ENCODE measurements at places on chromosomes 1 and 21. TPM values are rescaled to one million over a fixed set of nuclear protein-coding genes. Genes with fewer than 3 reads are reported as not detected.

DNA sequence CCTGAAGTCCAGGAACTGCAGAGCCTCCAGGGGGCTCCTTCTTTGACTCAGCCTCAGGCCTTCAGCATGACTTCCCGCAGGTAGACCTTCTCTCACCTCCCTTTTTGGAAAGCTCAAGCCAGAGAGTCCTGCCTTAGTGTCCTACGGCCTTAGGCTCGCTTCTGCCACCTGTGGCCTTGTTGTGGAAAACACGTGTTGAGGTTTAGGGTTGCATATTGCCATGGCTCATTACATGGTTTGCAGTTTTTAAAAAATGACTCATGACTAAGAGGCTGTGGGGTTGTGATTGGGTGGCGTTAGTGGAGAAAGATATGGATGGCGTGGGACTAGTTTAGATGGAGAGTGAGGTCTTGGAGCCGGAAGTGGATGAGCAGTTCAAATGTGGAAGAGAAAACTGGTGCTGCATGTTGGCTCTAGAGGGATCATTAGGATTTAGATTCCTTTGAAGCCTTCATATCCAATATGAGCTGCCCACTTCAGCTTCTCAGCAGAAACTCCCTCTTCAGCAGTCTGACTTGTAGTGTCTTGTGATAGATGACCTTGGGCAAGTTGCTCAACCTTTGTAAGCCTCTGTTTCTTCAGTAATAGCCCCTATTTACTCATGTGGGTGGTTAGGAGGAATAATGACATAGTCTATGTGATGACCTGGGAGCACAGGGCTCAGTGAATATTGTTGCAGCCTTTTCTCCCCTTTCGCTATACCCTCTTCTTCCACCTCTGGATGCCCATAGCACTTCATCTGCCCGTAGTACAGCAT lies 6.5 kb upstream of the FGGY start:
- peak; percentile 41 for DNase-seq

DNA sequence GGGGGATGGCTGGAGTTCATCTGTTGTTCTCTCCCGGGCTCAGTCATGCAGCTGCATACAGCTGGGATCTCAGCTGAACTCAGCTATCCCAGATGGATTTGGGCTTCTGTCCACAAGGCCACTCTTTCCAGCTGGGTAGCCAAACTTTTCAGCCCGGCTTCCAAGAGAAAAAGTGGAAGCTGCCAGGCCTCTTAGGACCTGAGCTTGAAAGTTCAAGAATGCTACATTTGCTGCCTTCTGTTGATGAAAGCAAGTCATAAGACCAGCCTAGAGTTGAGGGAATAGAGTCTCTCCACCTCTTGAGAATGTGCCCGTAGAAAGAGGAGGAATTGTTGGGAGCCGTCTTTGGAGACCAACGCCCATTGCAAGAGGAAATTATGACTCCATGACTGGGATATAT lies 95.3 kb downstream of the C1orf21 start:
- DNase-seq: no peak

GRCh38 chr1:6347641-6348487 lies 45.7 kb downstream of the ACOT7 start:
- DNase-seq: peak; percentile 71

DNA sequence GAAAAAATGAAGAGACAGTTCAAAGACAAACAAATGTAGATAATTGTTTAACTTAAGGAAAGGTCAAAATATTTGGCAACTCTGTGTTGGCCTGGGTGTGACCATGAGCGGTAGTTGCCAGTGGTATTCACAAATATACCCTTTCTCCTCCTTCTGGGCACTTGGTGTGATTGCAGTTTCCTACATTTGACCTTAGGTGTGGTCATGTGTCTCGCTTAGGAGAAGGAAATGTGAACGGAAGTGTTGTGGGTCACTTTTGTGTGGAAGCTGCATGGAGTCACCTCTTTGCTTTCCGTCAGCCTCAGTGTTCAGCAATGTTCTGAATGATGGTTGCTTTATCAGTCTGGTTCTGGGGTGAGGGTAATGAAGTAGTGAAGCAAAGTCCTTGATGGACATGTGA lies 3.4 kb upstream of the PCSK9 start:
- DNase-seq: no peak

GRCh38 chr1:205610036-205610435 lies 21.8 kb downstream of the ELK4 start:
- no peak for DNase-seq

DNA sequence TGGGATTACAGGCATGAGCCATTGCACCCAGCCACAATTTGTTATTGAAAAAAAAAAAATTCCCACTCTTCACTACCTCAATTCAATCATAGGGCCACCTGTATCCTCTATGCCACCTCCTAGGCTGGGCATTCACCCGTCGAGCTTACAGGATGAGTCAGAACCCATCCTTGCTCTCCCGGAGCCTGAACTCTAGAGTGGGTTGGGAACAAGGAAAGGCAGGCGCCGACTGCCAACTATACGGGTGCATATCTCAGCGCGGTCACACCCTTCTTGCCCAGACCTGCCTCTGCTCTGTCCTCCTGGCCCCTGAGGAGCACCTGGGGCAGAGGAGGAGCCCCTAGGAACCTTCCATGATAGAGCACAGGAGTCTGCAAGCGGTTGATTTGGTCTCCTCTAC lies 21.4 kb upstream of the LBR start:
- DNase-seq: no peak

- no peak for DNase-seq
These were observed 128.2 kb downstream of the RYR2 start for GRCh38 chr1:237170149-237170548.

DNA sequence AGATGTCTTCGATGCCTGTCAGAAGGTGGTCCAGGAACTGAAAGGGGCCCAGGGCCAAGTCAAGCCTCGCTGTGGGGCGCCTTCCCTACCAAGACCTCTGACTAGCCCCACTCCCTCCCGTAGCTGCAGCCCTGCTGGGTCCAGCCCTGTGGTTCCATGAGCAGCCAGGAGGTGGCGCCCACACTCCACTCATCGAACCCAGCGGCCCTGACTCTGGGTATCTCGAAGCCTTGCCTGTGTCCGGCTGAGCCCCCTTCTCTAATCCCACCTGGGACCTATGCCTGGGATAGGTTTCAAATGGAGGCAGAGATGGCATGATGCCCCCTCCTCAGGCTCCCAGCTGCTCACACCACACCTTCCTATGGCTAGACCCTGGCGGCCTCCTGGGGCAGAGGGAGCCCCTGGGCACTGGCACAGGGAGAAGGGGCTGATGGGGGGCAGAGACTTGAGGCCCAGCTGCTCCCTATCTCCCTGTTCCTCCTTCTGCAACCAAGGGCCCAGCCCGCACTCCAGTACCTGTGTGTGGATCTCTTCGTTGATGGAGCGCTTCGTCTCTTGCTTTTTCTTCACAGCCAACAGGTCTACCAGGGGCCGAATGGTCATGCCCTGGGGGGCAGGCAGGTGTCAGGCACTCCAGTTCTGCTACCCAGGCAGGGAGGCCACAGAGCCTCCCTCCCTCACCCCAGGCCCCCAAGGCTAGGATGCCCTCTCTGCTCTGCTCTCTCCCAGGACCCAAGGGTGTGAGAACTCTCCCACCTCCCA lies 52.0 kb downstream of the SLC9A1 start:
- peak; percentile 86 for DNase-seq

DNA sequence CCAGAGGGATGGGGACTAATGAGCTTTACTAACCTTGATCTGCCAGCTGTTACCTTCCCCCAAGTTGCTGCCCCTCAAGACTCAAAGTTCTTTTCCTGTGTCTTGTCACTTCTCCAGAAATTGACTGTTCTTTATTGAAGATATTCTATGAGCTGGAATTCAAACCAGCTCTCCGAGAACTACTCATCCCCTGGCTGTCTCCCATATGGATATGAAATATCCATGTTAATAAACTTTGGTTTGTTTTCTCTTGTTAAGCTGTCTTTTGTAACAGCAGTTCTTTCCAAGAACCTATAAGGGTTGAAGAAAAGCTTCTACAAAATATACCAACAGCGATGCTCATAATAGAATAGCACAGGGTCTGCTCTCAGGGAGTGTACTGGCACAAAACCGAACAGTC lies 77.0 kb downstream of the CAMK2N1 start:
- DNase-seq: no peak

- DNase-seq: no peak
These were observed 2.4 kb downstream of the ACTN2 start for GRCh38 chr1:236688705-236689104.

DNA sequence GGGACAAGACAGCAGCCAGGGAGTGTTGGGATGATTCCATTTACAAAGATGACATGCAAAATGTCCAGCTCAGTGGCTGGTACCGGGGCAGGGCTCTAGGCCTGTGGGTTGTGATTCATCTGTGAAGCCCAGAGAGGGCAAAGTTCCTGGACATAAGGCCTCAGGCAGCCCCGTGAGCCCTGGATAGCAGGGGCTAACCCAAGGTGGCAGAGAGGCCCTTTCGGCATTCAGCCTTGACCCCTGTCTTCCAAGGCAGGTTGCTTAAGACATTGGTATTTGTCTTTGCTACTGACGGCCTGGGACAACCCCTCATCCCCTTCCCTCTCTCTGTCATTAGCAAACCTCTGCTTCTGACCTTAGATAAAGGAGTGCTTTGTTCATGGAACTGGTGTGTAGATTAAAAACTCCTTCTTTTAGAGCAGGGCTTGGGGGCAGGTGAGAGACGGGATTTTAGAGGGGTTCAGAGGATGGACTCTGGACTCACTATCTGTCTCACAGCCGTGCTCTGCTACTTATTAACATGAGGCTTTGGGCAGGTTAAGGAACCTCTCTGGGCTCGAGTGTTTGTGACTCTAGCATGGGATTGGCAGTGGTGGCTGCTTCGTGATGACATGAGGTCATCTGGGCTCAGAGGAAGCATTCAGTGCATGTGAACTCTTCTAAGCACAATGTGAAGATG lies 36.3 kb downstream of the TMEM51 start:
- DNase-seq: no peak

- DNase-seq: no peak
These were observed 19.5 kb downstream of the MAP3K7CL start for GRCh38 chr21:29149808-29150425.

DNA sequence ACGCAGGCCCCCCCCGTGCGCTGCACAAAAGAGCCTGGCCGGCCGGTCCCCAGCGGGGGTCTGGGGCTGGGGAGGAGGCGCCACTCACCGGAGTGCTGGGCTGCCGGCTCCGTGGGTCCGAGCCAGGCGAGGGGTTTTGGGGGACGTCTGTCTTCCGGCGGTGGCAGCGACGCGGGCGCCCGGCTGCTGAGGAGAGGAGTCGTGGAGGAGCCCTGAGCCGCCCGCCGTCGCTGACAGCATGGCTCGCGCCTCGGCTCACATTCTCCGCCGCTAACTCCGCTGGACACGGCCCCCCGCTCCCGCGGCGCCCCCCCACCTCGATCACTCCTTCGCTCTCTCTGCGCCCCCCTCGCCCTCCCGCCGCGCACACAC lies 649 bp downstream of the AHDC1 start:
- peak; percentile 63 for DNase-seq

- no peak for DNase-seq
These were observed 61.8 kb upstream of the SOD1 start for GRCh38 chr21:31597683-31598082.

DNA sequence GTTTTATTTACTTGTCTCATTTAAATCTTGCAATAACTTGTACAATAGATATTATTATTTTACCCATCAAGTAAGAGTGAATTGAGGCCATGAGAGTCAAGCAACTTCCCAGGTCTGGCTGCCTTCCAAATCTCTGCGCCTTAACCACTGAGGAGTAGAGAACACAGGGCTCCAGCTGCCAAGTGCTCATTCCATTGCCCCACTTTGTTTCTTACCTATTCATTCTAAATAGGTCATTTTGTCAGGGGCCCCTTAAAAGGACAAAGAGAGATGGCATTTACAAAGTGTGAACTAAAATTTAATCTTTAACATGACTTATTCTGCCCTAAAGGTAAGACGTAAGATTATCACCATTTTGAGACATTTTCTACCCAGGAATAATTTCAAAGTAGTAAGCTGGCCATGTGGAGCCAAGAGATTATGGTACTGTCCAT lies 3.5 kb downstream of the PPP1R15B start:
- DNase-seq: peak; percentile 42

The RGS8 gene
- total RNA-seq: not detected

The B3GALT2 gene
- 0.18 TPM for total RNA-seq
